ENCODE measurements at places on chromosomes 1 and 21.

DNA sequence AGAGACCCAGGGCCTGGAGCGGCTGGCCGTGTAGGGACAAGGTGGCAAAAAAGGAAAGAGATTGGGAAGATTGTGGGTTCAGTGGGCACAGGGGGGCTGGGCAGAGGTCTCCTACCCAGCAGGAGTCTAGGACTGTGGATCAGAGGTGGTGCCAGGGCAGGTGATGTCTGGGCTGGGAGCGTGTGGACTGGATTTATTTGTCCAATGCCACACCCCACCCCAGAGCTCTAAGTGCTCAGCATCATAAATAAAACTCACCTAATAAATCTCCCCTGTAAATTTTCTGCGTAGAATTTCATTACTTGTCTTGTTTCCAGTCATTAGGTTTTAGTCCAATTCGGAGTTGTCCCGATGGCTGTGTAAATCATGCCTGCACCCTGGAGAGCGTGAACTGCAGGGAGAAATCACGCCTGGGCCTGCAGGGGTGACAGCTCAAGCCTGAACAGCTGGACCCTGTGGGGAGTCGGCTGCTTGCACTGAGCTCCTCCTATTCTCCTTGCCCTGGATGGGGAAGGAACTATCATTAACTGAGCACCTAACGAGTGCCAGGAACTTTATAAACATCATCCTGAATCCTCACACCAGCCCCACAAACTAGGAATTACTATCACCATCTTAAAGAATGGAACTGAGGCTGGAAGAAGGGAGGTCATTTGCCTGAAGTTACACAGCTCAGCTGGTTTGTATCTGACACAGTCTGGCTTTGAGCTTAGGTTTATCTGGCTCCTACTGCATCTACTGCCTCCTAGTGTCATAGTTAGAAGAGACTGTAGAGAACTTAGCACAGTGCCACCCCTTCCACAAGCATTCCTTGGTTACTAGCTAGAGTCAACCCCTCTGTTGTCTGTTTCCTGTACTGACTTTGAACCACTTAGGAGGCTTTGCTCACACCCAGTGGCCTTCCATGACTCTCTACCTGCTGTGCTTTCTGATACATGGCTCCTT lies 25.0 kb upstream of the POU3F1 start:
- no peak for DNase-seq

DNA sequence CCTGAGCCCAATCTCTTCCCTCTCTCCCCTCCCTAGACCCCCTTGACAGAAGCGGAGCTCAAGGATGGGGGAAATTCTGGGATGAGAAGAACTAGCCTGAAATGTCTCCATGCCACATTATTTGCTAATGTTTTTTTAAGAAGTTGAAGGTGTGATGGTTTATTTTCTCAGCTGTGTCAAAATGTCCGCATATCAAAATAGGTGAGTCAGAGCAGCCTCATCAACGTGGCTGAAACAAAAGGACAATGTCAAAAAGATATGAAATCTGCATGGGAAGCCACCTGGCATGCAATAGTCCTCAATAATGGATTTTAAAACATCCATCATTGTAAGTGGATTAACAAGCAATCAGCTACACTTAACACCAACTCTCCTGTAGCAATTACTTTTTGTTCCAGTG lies 101.4 kb downstream of the BEND5 start:
- DNase-seq = no peak

GRCh38 chr1:70101231-70101630 lies 104.1 kb downstream of the LRRC40 start:
- no peak for DNase-seq

- DNase-seq = peak; percentile 97
These were observed 39.8 kb upstream of the CLIC4 start for GRCh38 chr1:24705260-24706073.

DNA sequence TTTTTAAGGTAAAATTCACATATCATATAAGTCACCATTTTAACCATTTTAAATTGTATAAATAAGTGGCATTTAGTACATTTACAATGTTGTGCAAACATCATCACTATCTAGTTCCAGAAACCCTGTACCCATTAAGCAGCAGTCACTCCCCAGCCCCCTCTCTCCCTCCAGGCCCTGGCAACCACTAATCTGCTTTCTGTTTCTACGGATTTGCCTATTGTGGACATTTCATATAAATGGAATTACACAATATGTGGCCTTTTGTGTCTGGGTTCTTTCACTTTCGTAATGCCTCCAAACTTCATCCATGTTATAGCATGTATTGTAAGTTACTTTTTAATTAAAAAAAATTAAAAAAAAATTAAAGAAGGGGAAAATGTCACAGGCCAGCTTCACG lies 58.0 kb upstream of the RAB3GAP2 start:
- DNase-seq = no peak

DNA sequence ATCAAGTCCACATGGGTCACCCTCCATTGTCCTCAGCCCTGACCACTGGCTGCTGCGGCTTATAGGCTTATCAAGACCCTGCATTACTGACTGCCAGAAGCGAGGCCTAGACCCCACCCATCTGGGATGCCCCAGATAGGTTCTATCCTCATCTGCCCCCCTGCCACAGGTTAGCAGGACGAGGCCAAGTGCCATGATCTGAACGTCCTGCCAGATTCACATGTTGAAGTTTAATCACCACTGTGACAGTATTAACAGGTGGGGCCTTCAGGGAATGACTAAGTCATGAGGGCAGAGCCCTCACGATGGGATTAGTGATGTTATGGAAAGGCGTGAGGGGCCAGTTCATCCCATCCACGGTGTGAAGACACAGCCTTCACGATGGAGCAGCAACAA lies 6.2 kb upstream of the CPLANE2 start:
- no peak for DNase-seq

DNA sequence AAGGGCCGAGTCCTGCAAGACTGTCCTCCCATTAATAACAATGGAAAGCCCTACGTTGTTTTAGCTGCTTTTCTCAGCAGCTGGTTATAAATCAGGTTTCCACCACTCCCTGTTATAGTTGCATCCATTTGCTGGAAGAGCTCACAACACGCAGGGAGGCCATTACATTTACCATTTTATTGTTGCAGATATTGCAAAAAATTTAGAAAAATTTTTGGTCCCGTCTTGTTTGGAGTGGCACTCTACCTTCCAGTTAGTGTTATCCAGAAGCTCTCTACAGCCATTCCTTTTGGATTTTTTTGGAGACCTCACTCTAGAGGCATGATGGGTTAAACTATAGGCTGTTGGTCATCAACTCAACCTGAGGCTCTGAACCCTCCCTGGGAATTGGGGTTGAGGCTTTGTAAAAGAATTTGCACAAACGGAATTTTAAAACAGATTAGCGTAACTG lies 1532.1 kb upstream of the TPTE start:
- no peak for DNase-seq

- no peak for DNase-seq
These were observed 7.0 kb downstream of the TNFRSF18 start for GRCh38 chr1:1199141-1199960.

- DNase-seq = no peak
These were observed 1.2 kb downstream of the CHRM3 start for GRCh38 chr1:239387304-239388158.

- no peak for DNase-seq
These were observed 6.0 kb downstream of the KRTAP19-7 start for GRCh38 chr21:30555095-30555494.

GRCh38 chr1:213883618-213884017 lies 104.2 kb upstream of the PROX1 start:
- no peak for DNase-seq

- DNase-seq = no peak
These were observed 16.3 kb downstream of the POGK start for GRCh38 chr1:166855558-166855957.

DNA sequence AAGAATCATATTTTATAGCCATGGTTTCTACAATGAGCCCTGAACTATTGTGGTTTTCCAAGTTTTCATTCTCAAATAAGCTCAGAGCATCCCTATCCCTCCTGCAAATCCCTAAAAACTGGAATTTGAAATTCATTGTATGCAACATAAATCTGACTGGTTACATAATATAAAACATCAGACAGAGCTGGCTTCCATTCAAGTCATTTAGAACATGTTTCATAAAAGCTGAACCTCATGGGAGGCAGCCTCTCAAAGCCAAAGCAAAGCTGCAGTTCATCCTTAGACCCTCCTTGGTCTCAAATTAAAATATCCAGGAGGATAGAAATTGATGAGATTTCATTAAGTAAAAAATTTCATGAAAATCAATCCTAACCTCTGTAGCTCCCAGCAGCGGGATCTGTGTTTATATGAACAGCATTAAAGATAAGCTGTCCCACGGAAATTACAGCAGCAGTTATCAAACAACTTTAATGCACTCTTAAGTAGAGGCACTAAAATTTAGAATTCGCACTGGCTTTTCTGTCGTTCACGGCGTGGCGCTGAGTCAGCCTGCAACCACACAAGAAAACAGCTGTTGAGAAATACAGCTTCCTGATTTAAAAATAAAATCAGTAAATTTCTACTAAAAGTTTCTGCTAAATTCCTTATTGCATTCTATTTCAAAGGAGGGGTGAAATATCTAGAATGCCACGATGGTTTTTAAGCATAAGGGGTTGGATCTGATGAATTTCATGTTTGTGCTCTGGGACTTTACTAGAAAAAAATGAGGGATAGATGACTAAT lies 99.9 kb upstream of the TIAM1 start:
- DNase-seq = no peak

DNA sequence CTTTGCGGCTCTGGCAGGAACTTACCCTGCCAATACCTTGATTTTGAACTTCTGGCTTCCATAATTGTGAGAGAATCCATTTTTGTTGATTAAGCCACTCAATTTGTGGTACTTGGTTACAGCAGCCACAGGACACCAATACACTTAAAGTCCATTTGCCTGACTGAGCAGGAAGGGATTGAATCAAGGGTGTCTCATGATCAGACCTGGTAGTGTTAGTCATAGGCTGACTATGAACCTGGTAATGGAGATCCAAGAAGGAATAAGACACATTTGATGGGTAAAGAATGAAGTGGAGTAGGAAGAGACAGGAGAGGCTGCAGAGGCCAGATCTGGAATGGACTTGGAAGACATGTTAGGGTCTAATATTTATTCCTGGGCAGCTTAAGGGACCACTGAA lies 31.2 kb upstream of the MAP1LC3C start:
- no peak for DNase-seq

- DNase-seq = no peak
These were observed at the start of gene FCMR for GRCh38 chr1:206921772-206922265. Gene FCMR (minus strand): TSS chr1:206921941. CDS start chr1:206921854, 87 bp downstream.

GRCh38 chr1:225998560-225999226 lies 450 bp downstream of the SDE2 start:
- DNase-seq = no peak

DNA sequence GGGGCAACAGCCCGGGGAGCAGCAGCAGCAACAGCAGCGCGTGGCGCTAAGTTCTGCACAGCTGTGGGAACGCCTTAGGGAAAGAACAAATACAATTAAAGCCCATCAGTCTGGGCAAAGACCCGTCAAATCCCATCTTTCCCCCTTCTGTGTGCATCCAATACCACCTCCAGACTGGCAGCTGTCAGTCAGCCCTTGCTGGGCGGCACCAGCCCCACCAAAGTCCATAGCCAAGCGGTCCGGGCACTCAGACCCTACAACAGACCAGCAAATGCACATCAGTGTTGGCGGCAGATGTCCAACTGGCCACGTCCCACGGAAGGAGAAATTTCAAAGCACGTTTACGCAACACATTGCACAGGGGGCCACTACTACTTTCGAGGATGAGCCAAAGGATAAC lies 12.9 kb downstream of the PABPC4 start:
- no peak for DNase-seq

DNA sequence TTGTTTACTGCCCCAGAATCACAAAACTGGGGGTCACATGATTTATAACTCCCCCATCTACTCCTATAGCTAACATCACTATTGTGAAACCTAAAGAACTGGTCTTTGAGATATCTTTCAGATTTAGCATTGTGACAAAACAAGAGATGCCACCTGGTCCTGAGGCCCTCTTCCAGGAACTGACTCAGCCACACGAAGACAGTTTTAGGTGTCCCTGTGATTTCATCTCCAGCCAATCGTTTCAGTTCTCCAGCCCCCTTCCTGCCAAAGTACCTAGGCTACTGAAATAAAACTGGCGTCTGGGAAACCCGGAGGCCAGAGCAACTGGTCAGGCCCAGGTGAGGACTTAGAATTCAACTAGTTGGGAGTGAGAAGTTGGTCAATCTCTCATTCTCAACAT lies 36.6 kb downstream of the TBX19 start:
- no peak for DNase-seq

DNA sequence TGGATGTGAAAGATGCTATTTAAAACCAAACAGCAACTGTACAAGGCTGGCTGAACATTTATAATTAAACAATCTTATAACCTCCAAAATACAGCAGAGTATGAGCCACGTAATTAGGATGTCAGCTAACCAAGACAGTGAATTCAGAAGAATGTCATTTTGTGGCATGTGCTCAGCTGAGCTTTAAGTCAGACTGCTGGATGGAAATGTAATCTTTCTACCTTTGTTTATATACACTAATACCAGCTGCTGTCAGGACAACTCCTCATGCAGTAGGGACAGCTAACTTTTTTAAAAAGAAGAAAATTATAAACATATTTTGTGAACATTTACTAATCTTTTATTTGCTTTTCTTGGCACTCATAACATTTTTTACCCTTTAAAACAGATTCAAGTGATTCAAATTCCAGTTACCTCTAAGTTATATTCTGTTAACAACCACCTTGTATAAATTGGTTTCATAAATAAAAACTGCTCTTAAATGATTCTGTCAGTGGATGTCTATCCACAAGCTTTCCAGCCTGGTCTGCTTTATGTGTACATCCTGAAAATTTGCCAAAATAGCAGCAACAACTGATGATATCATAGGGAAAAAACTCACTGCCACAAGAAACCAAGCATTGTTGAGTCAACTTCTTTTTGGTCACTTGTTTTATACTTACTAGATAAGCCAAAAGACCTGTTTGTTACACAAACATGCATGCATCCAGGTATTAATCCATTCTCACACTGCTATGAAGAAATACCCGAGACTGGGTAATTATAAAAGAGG lies 36.1 kb downstream of the DPH5 start:
- no peak for DNase-seq

GRCh38 chr1:147515045-147515869 lies 26.0 kb upstream of the BCL9 start:
- DNase-seq = peak; percentile 52

- no peak for DNase-seq
These were observed 9.4 kb downstream of the ZZZ3 start for GRCh38 chr1:77673030-77673429.

DNA sequence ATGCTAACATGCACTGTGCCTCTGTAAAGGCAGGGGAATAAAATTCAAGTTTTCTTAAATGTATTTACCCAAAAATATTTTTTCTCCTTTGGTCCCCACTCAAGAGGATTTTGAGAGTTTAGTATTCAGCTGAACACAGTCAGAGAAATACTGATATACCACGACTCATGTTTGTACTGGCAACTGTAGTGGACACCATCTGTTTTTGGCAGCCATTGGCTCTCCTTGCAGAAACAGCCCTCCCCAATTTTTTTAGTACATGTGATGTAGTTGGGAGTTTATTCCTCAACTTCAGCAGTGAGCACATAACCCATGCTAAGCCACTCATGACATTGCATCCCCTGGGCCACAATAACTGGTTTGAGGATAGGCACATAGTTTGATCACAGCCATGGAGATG lies 154.8 kb upstream of the POU3F1 start:
- DNase-seq = no peak
